NCI-H446 treated with DMSO at 0.1 percent for 48 hours (cell line): ENCODE measurements at places on chromosomes 5 and 9.
A peak's percentile ranks its signal among the peaks of the same experiment; 100 is the strongest.

GRCh38 chr5:45109636-45110035 is 300.9 kb downstream of the MRPS30 start:
- no peak for DNase-seq

GRCh38 chr5:75617736-75618352 is 6.6 kb downstream of the ANKDD1B start:
- DNase-seq = no peak

GRCh38 chr5:72467461-72467860 is 39.7 kb downstream of the ZNF366 start:
- no peak for DNase-seq

- peak; percentile 5 for DNase-seq
Observed at GRCh38 chr9:77707383-77708063, 59.4 kb upstream of the GNA14 start.

DNA sequence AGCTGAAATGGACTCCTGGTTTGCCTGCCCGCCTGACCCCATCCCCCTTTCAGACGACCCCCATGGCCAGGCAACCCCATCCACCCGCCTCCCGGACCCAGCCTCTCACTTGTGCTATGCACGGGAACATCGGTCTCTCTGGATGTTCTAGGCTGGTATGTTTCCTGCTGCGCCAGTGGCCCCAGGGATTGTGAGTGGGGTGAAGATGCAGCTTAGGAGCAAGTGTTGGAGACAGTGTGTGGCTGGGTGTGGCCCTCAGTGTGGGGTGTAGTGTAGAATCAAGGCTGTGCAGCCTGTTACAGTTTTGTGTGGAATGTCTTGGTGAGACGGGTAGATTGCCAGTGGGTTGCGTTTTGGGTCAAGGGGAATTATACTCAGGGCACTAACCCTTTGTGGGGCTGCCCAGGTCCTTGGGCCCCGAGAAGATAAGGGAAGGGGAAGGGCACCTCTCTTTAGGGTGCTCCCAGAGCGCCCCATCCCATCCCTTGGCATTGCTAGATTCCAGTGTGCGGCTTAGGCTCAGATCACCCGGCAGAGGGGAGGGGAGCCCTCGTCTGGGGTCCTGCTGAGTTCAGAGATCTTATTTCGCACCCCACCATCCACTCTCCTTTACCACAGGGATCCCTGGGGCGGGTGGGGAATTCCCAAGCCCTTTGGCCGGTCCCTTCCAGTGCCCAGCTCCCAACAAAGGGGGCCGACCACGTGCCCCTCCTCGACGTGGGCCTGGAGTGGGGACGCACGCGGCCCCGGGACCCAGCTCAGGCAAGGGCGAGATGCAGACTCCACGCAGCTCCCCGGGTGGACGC is 4.6 kb downstream of the IER5L start:
- no peak for DNase-seq

DNA sequence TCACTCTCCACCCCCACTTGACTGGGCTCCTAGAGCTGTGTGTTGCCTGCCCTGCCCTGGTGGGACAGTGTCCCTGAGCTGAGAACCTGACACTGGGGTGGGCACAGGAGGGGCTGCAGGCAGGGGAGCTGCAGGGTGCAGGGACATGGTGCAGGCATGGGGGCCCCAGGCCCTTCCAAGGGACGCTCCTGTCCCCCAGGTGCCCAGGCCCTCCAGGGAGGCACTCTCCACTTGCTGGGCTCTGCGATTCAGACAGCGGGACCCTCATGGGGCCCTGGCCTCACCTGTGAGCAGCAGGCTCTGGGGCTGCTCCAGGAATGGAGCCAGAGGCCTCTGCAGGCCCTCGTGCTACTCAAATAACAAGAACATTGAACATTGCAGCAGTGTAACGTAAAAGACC is 89.4 kb downstream of the BARX1 start:
- no peak for DNase-seq

DNA sequence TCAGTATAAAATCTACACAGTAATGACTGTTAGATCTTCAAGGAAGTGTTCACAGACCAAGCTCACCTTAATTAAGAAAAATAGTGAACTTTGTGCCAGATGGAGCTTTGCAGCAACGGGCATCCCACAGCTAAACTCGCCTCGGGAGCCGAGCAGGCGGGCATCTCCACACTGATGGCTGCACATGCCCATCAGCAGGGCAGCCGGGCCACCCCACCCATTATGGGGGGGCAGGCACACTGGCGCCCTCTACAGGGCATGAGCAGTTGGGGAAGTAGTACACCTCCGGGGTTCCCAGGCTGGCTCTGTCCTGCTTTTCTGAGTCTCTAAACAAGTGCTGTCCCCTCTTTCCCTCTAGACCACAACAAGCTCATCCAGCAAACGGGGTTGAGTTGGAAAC is 21.6 kb downstream of the ANKS6 start:
- DNase-seq = no peak

- DNase-seq = no peak
Observed at GRCh38 chr5:57299986-57300385, 126.1 kb downstream of the GPBP1 start.

DNA sequence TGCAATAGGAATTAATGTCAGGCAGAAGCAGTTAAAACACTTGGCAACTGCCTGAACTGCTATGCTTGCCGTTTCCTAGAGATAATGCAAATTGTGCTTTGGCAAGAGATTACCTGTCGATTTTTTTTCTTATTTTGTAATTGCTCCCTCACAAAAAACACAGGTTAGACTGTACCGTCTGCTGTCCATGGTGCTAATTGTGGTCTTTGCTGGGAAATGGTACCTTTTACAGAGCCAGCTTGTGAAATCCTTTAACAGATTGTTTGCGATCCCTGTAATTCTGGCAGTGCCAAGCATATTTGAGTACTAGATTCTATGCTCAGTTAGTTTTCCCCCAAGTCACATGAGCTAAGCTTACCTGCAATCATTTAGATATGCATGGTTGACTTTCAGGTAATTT is 2125.8 kb upstream of the WWC1 start:
- DNase-seq = no peak

DNA sequence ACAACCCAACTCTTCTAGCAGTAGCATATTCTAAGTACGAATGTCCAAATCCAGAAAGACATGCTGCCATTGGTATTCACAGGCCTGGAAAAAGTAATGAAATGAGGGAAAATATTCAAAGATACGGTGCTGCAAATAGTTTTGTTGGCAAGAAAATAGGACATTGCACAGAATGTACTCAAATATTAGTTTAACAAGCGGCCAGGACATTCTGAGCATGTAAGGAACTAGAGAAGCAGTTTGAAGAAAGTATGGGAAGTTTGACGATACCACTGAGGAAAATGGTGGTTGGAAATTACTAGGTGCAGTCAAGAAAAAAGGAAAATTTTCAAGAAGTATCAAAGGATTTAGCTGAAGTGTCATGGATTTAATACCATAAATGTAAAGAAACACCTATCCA is 468.0 kb upstream of the GRIN3A start:
- no peak for DNase-seq

- no peak for DNase-seq
Observed at GRCh38 chr5:9626955-9627354, 3.2 kb downstream of the TAS2R1 start.

DNA sequence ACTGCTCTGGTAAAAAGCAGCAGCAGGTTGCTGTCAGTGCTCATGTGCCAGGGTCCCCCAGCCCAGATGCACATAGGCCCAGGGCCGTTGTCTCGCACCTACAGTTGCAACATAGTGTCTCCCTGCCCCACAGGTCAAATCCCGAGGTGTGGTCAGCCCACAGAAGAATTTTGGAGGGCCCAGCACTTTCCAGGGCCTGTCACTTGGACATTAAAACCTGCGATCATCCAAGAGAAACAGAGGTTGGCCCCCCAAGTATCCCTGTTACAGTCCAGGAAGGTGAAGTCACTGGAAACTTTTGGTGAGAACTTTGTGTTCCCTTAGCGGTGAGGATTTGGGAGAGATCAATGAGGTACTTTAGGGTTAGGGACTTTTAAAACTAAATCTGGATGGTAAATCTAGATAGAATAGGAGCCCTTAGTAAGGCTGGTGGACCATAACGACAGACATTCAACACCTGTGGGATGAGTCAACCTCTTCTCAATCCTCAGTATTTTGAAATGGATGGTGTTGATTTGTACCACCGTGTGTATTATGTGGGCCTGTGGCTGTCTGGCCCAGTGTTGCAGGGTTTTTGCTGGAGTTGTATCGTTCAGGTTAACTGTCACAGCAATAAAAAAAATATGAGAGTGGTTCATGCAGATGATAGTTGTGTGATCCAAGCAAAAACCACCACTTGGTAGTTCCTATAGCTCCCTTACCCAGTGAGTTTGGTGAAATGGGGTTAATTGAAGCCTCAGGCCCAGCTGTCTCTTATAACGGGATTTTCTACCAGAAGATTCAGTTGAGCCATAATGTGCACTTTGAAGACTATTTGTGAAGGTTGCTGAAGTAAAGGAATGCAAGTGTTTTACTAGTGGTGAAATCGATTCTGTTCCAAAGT is 19.2 kb downstream of the OR2S2 start:
- DNase-seq = no peak

GRCh38 chr9:21810388-21810787 is 8.0 kb downstream of the MTAP start:
- no peak for DNase-seq

- no peak for DNase-seq
Observed at GRCh38 chr9:17816431-17817027, 237.7 kb downstream of the SH3GL2 start.

- DNase-seq = no peak
Observed at GRCh38 chr5:135007749-135008363, 26.2 kb downstream of the PITX1 start.

DNA sequence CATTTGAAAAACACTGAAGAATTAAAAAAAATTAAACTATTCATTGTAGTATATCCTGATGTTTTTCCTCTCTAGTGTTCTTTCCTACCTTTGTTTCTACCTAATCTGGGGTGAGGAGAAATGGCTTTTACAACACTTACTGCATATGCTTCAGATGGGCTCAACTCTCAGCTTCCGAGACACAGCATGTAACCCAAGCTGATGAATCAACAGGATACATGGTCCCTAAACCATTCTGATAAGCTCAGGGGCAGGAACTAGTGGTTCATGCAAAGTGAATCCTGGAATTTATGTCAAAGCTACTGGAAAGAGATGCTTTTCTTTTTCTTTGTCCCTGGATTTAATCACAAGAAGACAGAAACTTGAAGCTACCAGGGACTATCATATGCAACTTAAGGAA is 672.5 kb upstream of the RORB start:
- DNase-seq = no peak

DNA sequence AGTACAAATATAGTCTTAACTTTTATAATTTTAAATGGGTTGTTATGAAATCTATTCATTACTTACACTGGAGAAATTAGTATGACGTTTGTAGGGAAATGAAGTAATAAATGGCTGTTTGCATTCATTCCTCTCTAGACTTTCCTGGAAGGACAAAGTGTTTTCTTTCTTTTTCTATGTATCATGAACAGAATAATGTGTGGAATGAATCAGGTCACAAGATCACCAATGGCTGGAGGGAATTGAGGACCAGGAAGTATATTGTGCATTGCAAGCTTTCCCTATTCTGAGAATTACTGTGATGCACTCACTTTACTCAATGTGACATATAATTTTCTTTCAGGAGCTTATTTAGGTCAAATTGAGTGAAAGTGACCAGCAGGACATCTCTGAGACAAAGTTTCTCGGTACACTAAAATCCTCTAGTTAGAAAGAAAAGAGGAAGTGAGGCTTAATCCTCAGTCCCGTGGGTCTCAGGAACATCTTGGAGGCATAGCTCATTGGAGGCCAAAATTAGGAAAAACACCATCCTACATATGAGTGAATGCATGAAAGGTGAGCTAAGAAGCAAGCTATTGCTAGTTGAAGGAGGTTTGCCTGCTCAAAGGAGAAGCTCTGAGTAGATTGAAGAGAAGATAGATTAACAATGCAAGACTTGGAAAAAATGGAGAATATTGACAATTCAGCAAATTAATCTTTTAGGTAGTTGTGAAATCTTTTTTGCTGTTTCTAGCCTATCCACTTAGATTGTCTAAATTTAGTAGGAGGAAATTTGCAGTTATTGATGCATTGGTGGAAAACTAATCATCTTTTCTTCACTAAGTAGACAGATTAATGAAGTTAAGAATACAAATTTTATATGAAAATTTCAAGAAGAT is 28.0 kb downstream of the ERAP2 start:
- no peak for DNase-seq

DNA sequence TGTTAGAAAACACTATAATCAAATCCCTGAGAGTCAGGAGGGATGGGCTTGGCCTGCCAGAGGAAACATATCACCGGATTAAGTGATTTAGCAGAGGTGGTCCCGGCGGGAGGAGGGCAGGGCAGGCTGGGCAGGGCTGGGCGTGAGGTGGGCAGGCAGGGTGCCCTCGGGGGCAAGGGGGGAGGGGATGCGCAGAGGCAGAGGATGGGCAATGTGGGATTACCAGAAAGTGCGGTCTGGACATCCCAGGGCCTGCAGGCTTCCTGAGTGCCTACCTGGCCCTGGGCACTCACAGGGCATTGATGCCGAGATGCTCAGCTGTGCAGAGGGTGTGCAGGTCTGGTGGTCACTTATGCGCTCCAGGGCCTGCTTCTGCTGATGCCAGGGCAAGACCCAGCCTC is 115.2 kb downstream of the ADAMTS2 start:
- DNase-seq = no peak

DNA sequence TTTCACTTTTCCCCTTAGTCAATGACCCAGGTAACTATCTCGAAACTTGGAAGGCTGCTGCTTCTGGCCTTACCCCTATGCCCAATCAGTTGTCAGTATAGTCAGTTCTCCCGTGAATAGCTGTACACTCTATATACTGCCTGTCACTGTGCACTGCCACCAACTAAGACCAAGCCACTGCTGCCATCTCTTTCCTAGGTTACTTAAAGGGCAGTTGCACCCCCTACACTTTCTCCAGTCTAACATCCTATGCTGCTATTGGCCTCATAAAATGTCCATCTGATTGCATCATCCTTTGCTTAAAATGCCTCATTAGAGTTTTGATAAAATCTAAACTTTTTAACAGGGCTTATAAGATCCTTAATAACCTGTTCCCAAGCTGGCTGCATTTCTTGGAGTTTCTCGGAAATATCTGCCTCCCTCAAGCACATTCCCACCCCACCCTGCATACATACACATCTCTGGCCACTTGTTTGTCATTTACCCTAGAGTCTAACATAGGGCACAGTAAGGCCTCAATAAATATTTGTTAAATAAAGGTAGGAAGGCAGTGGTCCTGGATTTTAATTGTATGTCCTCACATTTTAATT is 32.8 kb upstream of the TNFAIP8 start:
- DNase-seq = no peak

GRCh38 chr5:125370461-125371205 is 624.2 kb upstream of the ZNF608 start:
- no peak for DNase-seq
